ENCODE measurements at places on chromosomes 12 and 14.
A peak's percentile ranks its signal among the peaks of the same experiment; 100 is the strongest.

DNA sequence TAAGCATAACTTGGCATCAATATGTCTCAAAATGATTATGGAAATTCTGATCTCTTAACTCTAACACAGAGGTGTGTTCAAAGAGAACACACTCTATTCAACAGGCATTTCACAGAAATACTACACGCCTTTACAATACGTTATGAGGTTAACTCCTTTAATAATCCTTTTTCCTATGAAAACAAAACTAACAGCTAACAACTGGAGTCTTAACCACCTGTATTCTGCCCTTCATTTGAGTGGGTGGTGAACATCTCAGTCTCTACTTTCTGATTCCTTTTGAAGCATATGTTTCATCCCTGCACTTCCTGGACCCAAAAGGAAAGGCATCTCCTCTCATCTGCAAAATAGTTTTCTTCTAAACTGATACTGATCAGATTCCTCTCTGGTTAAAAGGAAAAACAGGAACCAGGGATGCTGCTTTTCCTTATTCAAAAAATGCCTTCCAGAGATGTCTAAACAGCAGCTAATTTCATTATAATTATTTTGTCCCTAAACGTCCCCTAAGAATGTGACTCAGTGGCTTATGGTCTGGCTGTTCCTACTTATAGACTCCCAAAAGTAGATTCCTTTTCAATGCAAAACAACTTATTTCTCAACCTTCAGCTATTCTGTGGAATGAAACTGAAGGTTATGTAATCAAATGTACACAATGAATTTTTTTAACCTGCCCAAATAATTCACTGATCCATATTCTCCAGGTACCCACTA is 24.1 kb downstream of the ITPR2 start:
- no peak for DNase-seq

GRCh38 chr12:13980538-13981295 is 685 bp downstream of the GRIN2B start:
- DNase-seq = no peak

DNA sequence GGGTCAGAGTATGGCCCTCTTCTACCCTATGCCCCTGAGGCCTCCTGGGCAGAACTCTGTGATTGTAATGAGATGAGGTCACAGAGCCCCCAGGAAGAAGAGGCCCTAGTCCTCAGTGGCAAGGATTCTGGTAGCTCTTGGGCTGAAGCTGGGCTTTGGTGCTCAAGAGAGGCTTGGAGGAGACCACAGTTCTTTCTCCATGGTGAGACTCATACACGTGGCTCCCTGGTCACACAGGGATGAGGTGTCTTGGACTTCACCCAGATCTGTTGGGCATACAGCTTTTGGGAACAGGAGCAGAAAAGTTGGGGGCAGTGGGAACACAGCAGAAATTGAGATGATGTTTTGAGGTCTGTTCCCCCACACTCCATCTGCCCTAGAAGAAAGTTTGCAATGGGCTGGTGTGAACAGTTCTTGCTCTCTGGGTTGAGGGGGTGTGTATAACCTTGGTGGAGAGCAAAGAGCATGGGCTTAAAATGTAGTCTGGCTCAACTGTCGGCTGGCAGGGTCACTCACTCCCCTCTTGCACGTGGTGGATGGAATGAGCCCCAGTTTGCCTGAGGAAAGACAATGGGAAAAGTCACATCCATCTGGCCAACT is at the start of gene KRT86:
Gene KRT86, plus strand, starts transcription at position 125 of the 600 bp plus-strand sequence. CDS start 27,272 bp downstream, outside the sequence.
- peak; percentile 21 for DNase-seq

DNA sequence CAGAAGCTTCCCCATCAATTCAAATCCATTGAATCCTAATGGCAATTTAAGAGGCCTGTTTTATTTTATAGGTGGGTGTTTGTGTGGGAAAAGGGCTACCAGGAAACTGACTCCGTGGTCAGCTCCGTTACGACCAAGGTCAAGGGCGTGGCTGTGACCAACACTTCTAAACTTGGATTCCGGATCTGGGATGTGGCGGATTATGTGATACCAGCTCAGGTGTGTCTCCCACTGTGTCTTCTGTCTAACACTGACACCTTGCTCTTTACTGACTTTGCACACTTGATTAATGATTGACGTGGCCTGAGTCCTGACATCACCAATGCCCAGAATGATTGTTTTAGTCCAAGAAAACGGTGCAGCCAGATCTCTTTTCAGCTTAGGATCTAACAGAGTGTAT is 7.1 kb downstream of the P2RX4 start:
- no peak for DNase-seq

- no peak for DNase-seq
Observed at GRCh38 chr14:91780452-91780851, 48.6 kb upstream of the CATSPERB start.
